Nucleus accumbens (tissue), 56 donors: ENCODE measurements at places on chromosomes 5 and 9.

- no peak for DNase-seq
Observed at GRCh38 chr5:133819977-133820471, 148.4 kb downstream of the C5orf15 start.

DNA sequence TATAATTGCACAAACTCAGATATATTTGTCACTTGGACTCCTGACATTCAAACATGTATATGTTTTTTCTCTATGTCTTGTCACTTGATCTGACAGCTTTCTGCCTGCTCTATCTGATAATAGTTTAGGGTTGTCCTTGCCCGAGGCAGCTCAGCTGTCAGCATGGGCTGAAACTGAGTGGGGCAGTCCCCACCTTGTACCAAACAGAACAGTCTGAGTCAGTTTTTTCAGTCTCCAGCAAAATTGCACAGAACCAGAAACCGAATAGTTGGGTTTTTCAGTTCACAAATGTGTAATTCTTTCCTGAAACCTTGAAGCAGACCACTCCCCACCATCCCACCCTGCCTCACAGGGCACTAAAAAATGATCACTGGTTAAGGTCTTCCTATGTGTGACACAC lies 9.5 kb upstream of the HAND1 start:
- no peak for DNase-seq

GRCh38 chr9:74309654-74310053 lies 187.5 kb upstream of the RORB start:
- no peak for DNase-seq

DNA sequence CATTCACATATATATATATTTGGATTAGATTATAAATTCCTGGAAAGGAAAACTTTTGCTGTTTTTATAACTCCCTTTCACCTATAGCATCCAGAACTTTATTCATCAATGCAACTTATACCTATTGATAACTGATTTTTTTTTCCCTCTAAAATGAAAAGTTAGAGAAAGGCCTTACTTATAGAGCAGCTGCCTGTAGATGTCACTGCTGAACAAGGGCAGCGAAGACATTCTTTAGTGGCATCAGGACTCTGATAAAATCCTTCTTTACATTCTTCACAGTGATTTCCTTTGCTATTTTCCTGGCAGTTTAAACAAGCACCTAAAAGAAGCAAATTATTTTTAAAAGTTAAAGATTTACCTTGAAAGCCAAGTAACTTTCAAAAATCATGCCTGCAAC lies 32.3 kb upstream of the CDK5RAP2 start:
- DNase-seq: no peak

DNA sequence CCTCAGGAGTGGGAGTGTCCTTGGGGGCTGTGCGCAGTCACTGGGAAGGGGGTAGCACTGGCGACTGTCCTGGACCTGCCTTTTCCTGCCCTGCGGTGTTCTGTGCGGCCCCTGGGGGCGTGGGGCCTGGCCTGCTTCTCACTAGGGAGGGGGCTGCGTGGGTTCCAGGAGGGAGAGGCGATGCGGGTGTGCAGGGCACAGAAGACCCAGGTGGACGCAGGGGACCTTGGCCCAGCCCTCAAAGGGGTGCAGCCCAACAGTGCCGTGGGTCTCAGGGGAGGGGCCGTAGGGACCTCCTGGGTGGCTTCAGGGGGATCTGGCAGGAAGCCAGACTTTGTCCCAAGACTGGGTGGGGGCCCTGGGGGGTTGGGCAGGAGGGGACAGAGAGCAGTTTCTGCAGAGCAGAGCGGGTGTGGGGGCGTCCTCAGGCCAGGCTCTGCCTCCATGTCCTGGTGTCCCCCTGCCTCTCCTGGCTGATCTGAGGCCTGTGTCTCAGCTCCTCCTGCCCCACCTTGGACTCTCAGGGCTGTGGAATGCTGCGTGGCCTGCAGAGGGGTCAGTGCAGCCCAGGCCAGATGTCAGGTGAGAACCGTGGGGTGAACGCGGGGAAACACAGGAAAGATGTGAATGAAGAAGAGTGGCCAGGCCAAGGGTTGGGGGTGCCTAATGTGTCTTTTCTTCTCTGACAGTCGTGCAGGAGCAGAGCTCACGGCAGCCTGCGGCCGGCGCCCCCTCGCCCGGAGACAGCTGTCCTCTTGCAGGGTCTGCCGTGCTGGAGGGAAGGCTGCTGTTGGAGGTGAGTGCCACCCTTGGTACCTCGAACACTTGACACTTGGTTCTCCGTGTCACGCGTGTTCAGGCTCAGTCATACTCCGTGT lies 54.6 kb downstream of the AHRR start:
- DNase-seq: no peak

DNA sequence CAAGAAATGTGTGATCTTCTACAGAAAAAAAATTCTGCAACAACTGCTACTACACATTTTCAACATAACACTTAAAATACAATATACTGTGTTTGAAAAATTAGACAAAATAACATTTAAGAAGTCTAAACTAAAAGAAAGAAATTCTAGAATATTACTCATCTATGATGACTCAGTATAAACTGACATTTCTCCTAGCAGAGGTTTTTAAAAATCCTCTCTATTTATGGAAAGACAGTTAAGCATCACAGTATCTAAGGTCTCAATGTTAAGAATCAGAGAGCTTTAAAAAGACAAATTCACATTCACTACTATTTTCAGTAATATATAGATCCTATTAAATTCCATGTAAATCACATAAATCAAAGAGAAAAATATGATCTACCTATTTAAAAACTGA lies 61.3 kb downstream of the NR2F1-AS1 start:
- DNase-seq: no peak

DNA sequence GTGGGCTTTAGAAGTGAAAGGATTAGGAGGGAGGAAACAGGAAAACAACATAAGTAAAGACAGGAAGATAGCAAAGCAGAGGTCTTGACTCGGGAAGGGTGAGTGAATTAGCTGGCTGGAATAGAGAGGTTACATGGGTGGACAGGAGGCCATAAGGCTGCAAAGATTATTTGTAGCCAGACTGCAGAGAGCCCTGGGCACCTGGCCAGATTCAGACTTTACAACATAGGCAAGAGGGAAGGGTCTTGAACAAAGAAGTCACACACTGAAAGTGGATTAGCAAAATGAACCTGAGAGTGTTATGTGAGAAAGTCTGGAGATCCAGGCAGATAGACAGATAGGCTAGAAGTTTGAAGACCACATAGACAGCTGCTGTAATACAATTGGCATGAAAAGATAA lies 29.7 kb upstream of the CER1 start:
- DNase-seq: no peak

DNA sequence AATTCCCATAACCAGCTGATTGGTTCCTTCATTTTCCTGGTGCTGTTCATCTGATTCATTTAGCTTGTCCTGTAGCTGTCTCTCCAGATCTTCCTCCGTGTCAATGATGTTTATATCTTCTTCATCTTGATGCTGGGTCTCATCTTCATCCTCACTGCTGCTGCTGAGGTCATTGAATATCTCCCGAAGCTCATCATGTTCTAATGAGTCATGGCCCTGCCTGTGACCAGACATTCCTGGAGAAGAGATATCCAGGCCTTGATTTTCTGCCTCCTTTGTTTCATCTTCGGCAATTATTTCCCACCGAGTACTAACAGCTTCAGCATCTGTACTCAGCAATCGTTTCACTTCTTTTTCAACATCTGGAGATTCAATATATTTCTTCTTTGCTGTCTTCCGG lies 1.4 kb downstream of the TAF7 start:
- DNase-seq: no peak

GRCh38 chr5:136242611-136243010 lies 49.6 kb upstream of the SMIM32 start:
- no peak for DNase-seq

- no peak for DNase-seq
Observed at GRCh38 chr5:179829732-179830435, 9.2 kb downstream of the SQSTM1 start.

- no peak for DNase-seq
Observed at GRCh38 chr5:159003045-159004030, 96.4 kb downstream of the EBF1 start.

DNA sequence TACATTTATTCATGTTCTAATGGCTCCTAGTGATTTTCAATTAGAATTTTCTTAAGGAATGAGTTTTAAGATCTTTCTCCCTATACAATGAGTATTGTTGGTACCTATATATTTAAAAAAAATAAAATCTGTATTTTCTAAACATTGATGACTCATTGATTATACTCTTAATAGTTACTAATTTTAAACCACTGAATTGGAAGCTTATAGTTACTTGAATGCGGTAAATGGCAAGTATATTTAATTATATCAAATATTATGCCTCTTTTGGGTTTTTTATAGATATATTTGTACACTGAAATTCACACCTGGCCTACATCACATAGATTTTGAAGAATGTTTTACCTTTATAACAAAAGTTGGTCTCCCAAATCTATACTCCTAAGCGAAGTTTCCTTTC lies 38.9 kb upstream of the ALDH1A1 start:
- DNase-seq: no peak

- no peak for DNase-seq
Observed at GRCh38 chr9:101419863-101420262, 15.7 kb downstream of the ALDOB start.

DNA sequence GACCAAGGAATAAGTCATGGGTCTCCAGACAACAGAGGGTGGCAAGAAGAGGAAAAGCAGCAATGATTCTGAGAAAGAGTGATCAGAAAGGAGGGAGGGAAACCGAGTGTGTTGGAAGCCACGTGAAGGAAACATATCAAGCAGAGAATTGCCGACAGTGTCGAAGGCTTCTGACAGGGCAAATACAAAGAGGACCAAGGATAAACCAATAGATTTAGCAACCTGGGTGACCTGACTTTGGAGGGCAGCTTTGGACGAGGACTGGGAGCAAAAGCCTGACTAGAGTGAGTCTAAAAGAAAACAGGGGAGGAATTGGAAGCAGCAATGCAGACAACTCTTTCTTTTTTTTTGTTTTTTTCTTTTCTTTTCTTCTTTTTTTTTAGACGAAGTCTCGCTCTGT lies 83.8 kb downstream of the WWC1 start:
- DNase-seq: no peak

DNA sequence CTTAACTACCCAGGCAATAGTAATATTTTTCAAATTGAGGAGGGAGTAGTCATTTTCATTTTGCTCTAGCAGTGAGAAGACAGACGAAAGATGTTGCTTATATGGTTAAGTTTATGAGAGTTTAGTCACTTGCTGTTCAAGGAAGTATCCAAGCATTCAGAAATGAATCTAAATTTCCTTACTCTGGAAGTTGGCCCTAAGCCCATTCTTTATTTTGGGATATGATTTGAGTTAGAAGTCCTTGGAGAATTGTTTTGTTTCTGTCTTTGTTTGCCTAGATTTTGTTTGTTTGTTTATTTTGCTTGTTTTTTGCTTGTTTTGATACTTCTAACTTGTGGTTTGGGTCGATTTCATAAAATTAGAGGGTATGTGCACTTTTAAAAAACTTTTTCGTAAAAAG lies 146.4 kb upstream of the FGF10 start:
- DNase-seq: no peak

DNA sequence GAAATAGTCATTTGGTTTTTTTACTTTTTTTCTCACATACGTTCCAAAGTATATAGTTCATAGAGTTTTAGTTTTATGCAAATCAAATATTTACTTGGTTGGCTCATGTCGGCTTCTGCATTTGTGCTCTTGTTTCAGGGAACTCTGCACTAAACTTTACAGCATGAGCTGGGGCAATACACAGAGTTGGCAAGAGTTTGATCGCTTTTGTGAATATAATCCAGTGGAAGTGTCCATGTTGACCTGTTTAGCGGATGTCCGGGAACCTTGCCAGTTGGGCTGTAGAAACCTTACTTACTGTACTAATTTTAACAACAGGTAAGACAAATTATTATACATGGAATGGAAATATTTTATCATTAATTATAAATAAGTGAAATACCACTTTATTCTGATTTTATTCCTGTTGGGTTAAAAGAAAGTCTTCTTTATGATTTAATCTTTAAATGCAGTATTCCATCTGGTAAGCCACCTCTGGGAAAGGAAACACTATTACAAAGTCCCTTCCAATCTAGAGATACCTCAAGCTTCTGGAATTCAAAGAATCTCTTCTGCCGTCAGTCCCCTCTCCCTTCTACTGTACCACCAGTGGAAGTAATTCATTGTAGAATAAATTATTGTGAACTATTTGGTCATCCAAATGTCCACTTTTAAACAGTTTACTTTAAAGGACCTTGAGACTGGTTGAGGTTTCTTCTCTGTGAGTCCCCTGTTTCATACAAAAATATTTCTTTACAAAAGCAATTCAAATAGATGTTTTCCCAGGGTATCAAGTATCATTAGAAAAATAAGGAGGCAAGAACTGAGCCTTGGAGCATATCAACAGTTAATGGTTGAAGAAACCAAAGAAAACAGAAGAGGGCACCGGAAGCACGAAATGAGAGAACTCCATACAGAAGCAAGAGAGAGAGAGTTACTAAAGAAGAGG lies 45.2 kb upstream of the GLIPR2 start:
- DNase-seq: no peak

- DNase-seq: no peak
Observed at GRCh38 chr5:11797132-11797531, 107.1 kb downstream of the CTNND2 start.

DNA sequence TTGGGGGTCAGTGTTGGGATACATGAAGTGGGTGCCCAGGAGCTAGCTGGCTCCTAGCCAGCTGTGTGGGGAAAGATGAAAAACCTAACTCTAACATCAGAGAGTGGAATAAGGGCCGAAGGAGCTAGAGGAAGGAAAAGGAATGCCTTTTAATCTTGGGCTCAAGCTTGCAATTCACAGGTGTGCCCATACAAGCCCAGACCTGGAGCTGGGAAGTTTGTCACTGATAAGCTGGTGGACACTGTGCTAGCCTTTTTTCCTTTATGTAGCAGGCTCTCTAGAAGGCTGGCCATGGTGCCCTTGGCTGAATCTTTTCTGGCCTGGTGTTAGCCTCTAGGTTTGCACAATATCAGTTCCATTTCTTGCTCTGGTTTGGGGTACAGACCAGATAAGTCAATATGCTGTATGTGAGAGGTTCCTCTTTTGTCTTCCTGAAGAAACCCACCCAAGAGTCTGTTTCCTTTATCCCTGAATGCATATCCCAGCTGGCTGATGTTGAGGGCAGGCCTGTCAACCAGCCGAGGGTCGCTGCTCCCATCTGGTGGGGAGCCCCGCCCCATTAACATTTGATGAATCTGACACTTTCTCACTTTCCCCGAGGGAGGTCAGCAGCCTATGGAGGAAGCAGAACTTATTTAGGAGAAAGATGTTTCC lies 92.4 kb upstream of the CXCL14 start:
- DNase-seq: no peak

- no peak for DNase-seq
Observed at GRCh38 chr5:139756971-139757370, 38.6 kb upstream of the PSD2 start.

- no peak for DNase-seq
Observed at GRCh38 chr9:71675105-71675856, 93.0 kb downstream of the CEMIP2 start.

DNA sequence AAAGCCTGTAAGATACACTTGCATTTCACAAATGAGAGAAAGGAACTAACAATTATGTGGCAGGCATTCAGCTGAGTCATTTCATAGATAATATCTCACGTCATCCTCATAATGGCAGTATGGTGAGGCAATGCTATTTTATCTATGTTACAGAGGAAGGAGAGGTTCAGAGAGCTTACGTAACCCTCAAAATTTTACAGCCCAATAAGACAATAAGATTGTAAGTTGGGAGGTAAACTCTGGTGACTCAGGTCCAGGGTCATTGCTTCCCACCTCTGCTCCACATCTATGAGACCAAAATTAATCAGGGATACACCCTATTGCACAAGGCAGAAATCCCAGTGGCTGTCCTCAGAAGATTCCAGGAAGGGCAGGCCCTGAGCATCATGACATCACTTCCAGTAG lies 309.7 kb downstream of the NSG2 start:
- DNase-seq: no peak
